NCI-H2081 treated with DMSO at 0.1 percent for 48 hours (cell line): ENCODE measurements at places on chromosomes 2 and 18.

DNA sequence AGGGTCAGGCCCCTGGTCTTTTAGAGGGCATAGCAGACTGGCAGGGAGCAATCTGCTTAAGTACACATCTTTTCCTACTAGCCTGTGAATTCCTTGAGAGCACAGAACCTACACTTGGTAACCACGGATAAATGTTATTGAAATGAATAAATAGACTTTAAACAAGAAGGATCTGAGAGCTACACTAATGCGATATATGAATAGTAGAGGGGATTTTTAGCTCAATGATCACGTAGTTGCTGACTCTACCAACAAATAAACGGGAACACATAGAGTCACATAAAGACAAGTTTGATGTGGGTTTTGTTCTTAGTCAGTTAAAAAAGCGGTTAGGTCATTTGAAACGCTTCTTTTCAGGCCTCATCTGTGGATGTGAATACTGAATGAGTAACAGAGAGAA lies 290.3 kb upstream of the CCDC68 start:
- no peak for DNase-seq

GRCh38 chr2:47155091-47155876 lies at the start of gene STPG4:
Gene STPG4 (minus strand): TSS chr2:47155308. CDS start chr2:47155251, 57 bp downstream.
- no peak for DNase-seq

DNA sequence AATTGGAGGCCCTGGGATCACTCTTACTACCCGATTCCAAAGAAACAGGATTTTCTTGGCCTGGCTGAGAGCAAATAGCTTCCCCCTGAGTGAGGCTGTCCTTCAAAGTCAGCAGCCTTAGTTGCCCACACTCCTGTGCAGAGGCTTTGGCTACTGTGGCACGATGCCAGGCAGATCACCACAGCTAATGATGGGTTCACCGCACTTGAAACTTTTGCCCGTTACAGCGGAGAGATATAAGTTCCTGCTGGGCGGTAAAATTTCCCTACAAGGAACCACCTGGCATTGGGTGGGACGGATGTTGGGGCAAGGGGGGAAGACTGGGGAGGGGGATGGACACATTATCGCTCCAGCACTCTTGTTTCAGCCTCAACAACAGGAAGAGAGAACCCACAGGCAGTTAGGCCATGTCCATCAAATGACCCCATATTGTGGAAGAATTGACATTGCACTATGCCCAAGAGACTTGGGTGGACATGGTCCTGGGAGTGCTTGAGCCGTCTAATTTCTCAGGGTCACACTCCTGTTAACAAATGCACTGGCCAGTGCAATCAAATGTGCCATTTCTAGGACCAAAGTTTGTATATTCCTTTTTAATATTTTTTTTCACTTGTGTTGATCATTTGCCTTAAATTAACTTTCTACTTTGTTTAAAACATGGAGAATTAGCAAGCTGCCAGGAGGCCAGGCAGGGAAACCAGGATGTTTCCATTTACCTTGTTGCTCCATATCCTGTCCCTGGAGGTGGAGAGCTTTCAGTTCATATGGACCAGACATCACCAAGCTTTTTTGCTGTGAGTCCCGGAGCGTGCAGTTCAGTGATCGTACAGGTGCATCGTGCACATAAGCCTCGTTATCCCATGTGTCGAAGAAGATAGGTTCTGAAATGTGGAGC lies 4.4 kb downstream of the IL1B start:
- no peak for DNase-seq

DNA sequence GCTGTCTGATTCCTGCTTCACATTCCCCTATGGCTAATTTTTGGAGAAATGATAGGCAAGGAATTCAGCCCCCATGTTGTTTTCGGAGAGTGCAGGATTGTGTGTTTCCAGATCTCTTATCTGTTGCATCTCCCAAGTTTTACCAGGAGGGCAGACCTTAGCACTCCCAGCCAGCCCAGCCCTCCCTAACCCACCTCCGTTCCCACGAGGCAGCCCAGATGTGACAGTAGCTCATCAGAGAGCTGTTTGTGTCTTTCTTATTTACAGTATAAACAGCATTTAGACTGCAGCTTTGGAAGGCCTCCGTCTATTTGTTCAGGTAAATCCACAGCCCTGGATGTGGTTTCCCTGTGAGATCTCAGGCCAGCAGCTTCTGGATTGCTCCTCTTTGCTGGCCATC lies 91.6 kb downstream of the THNSL2 start:
- no peak for DNase-seq

- DNase-seq, result no peak
Measured at GRCh38 chr2:45724335-45724734, 72.9 kb downstream of the PRKCE start.

DNA sequence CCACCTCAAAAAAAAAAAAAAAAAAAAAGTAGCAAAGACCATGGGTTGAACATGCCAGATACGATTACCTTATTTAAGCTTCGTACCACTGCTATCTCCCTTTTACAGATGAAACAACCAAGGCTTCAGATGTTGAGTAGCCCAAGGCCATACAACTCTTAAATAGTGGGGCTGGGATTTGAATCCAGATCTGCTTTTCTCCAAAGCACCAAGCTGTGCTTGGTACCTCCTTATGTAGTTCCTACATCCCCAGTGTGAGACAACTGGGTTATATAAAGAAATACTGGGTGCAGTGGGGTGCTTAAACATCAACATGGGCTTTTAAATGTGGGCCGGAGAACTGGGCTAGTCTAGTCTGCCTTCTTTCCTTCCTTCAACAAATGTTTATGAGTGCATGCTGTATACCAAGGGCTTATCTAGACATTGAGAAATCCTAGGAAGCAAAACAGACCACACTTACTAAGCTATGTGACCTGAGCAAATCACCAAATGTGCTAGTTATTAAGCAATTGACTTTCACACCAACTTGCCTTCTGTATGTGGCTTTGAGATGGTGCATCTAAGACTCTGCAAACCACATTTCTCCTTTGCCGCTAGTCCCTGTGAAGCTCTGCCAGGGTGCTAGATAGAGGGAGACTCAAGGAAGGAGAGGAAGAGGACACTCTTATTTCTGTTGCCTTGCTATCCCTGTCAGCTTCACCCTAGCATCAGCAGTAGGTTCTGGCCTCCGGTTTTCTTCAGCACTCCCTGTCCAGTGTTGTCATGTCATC lies 206.8 kb upstream of the FBXO11 start:
- DNase-seq, result no peak
